Prostate gland (tissue), 2 donors: ENCODE measurements at places on chromosomes 4 and X. TPM values are rescaled to one million over a fixed set of nuclear protein-coding genes. Genes with fewer than 3 reads are reported as not detected.

DNA sequence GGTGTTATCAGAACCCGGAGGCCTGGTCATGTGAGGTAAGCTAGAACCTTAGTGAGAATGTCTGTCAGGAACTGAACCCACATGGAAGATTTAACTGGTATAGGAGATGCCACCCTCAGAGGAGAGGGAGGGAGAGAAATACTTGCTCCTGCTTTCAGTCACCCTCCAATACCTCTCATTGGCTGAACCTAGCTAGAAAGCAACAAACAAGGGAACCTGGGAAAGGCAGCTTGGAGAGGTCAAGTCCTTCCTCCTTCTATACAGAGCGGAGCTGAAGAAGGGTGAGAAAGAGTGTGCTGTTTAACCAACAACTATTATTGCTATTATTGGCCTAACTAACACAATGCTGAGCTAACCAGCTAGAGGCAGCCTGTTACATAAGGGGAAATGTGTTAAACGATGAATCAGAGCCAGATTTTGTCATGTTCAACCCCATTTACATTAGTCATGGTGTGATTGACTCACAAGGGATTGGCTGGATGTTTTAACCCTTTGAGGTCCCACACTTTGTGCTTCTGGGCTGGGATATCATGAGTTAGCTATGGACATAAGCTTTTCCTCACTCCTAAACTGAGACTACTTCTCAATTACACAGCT, 96.5 kb upstream of the ESX1 start:
- no peaks in the 10 kb centered on the region for H3K4me1 ChIP-seq
- H3K36me3 ChIP-seq, result no peaks in the 10 kb centered on the region
- no peak overlapping the region for H3K4me3 ChIP-seq
- no peak overlapping the region for H3K27ac ChIP-seq
- DNase-seq, result no peak
- H3K27me3 ChIP-seq, result no peaks in the 10 kb centered on the region

DNA sequence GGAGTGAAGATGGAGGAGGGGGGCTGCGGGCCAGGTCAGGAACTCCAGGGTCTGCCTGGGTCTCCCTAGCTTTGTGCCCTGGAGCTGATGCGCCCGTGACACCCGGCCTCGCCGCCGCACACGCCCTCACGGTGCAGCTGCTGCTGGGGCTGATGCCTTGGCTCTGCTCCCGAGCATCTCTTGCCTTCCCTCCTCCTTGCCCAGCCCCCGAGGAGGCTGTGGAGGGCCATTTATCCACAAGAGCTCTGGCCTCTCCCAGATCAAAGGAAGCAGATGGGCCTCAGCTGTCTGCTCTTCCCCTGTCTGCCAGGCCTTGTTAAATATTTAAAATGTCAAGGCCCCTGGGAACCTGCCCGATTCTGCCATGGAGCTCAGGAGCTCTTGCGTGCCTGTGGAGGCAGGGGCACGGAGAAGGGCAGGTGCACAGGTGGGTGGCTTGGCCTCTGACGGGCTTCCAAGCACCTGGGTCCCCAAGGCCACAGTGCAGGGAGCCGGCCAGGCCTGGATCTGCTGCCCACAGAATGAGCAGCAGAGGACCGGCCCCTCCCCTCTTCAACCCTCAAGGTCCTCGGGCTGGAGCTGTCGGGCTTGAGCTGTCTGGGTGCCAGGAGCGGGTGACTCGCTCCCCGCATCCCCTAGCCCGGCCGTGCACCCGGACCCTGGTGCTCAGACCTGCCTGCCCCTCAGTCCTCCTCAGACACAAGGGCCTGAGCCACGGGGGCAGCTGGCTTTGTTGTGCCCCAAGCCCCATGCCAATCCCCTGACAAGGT, 20.3 kb downstream of the ATP2B3 start:
- H3K27me3 ChIP-seq, result no peaks in the 10 kb centered on the region

GRCh38 chrX:46803140-46803539, 33.7 kb upstream of the RP2 start:
- no peak for DNase-seq
- no peaks in the 10 kb centered on the region for H3K36me3 ChIP-seq
- H3K4me1 ChIP-seq, result no peaks in the 10 kb centered on the region

- no peaks in the 10 kb centered on the region for H3K27me3 ChIP-seq
- H3K36me3 ChIP-seq, result no peaks in the 10 kb centered on the region
- DNase-seq, result no peak
Measured at GRCh38 chr4:25486171-25486570, 109.1 kb downstream of the ANAPC4 start.

GRCh38 chr4:189202869-189203271, 737.8 kb upstream of the FRG1 start:
- DNase-seq, result no peak
- H3K4me3 ChIP-seq, result no peak overlapping the region
- no peaks in the 10 kb centered on the region for H3K4me1 ChIP-seq
- H3K27me3 ChIP-seq, result no peaks in the 10 kb centered on the region
- H3K36me3 ChIP-seq, result no peaks in the 10 kb centered on the region

GRCh38 chr4:74953647-74954046, 20.7 kb downstream of the PARM1 start:
- H3K4me1 ChIP-seq, result no peaks in the 10 kb centered on the region
- DNase-seq, result no peak
- no peak overlapping the region for H3K4me3 ChIP-seq
- H3K27ac ChIP-seq, result no peak overlapping the region
- no peaks in the 10 kb centered on the region for H3K36me3 ChIP-seq
- no peaks in the 10 kb centered on the region for H3K27me3 ChIP-seq

DNA sequence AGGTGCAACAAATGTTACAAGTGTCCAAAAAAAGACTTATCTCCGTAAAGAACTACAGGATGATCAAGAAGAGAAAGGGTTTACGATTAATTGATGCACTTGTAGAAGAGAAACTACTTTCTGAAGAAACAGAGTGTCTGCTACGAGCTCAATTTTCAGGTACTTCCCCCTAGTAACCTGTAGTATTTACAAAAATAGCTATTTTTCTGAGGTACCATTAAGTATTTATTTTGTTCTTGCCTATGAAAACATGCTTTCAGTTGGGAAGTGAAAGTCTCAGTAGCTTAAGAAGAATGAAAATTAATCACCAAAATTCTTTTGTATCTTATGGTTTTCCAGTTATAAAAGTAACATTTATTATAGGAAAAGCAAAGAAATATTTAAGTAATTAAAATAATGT, 5.9 kb downstream of the THAP9 start:
- DNase-seq, result no peak
- H3K4me3 ChIP-seq, result no peak overlapping the region
- H3K27ac ChIP-seq, result no peak overlapping the region
- H3K4me1 ChIP-seq, result no peaks in the 10 kb centered on the region
- H3K27me3 ChIP-seq, result no peaks in the 10 kb centered on the region

DNA sequence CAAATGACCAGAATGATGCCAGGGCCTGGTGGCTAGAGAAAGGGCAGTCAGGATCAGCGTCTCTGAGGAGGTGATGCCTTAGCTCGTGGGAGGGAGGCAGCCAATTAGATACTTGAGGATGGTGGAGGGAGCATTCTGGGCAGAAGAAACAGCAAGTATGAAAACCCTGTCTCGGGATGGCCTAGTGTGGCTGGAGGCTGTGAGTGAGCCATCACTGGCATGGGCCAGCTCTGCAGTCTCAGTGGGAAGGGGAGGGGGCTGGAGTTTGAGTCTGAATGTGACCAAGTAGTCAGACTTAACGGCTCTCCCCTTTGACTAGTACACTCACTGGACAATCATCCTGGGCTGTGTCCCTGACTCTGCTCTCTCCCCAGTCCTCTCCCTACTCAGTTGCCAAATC, 7.1 kb downstream of the CNGA2 start:
- no peak for DNase-seq
- no peak overlapping the region for H3K27ac ChIP-seq
- H3K36me3 ChIP-seq, result no peaks in the 10 kb centered on the region
- no peaks in the 10 kb centered on the region for H3K27me3 ChIP-seq
- no peaks in the 10 kb centered on the region for H3K4me1 ChIP-seq

DNA sequence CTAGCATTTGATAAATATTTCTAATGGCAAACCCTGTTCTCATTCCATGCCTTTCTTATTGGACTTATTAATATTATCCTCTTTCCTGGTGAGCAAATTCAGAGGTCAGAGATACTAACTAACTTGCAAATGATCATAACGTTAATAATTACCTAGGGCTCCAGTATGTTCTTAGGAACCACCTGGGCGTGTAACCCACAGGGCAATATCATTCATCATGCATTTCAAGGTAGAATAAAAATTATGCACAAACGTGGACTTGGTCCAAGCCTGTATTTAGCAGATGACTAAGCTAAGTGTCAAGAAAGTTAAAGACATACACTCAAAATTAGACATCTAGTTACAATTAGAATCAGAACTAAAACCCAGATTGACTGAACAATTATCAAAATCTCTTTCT, 850.1 kb downstream of the TRIML1 start:
- H3K27me3 ChIP-seq, result no peaks in the 10 kb centered on the region
- no peak overlapping the region for H3K4me3 ChIP-seq
- no peaks in the 10 kb centered on the region for H3K4me1 ChIP-seq

- DNase-seq, result no peak
- no peaks in the 10 kb centered on the region for H3K27me3 ChIP-seq
- no peak overlapping the region for H3K27ac ChIP-seq
- H3K36me3 ChIP-seq, result no peaks in the 10 kb centered on the region
Measured at GRCh38 chr4:26731351-26732035, 129.1 kb upstream of the STIM2 start.

GRCh38 chrX:26649534-26649933, 433.6 kb downstream of the MAGEB5 start:
- H3K4me3 ChIP-seq, result no peak overlapping the region
- no peaks in the 10 kb centered on the region for H3K27me3 ChIP-seq
- no peaks in the 10 kb centered on the region for H3K36me3 ChIP-seq
- no peaks in the 10 kb centered on the region for H3K4me1 ChIP-seq
- no peak for DNase-seq
- no peak overlapping the region for H3K27ac ChIP-seq

- peak overlapping the region; percentile 24 for H3K4me3 ChIP-seq
- H3K36me3 ChIP-seq, result no peaks in the 10 kb centered on the region
- peak overlapping the region; percentile 76 for H3K27ac ChIP-seq
- no peaks in the 10 kb centered on the region for H3K27me3 ChIP-seq
- H3K4me1 ChIP-seq, result peaks cover 8% of the 10 kb centered on the region
Measured at GRCh38 chr4:68905598-68905938, 46.0 kb downstream of the UGT2A3 start.

DNA sequence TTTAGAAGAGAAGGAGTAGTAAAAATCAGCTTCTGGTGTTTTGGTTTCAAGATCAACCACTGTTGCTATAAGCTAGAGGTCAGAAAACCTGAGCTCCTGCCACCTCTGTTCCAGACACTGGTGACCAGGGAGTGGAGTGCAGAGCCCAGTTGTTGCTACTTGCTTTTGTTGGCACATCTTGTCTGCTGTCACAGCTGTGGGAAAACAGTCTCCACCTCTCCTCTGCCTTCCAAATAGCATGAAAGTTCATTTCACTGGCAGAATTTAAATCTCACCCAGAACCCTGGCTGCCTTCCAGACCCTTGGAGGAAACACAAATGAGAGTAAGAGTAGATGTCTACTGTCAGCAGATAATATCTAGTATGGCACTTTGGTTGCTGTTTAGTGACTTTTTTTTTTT, 297.5 kb upstream of the KLF3 start:
- no peaks in the 10 kb centered on the region for H3K27me3 ChIP-seq
- no peaks in the 10 kb centered on the region for H3K4me1 ChIP-seq
- no peak overlapping the region for H3K27ac ChIP-seq
- no peak overlapping the region for H3K4me3 ChIP-seq

- H3K4me3 ChIP-seq, result no peak overlapping the region
- DNase-seq, result no peak
- no peak overlapping the region for H3K27ac ChIP-seq
Measured at GRCh38 chr4:143372093-143372915, 35.6 kb downstream of the GAB1 start.

GRCh38 chr4:41178372-41179370, 35.7 kb downstream of the APBB2 start:
- no peak overlapping the region for H3K27ac ChIP-seq
- no peaks in the 10 kb centered on the region for H3K4me1 ChIP-seq
- no peak for DNase-seq
- H3K27me3 ChIP-seq, result no peaks in the 10 kb centered on the region

Gene MAMLD1
- 51.7 TPM for total RNA-seq
